ENCODE measurements at places on chromosomes 7 and 10. TPM values are rescaled to one million over a fixed set of nuclear protein-coding genes. Genes with fewer than 3 reads are reported as not detected.

Gene C10orf62
- not detected for total RNA-seq

Gene DPYSL4
- total RNA-seq, result 2.5 TPM

Gene LRWD1
- 32.7 TPM for total RNA-seq

Gene RBP3
- not detected for total RNA-seq

Gene OR2A1
- total RNA-seq, result 0.17 TPM

DNA sequence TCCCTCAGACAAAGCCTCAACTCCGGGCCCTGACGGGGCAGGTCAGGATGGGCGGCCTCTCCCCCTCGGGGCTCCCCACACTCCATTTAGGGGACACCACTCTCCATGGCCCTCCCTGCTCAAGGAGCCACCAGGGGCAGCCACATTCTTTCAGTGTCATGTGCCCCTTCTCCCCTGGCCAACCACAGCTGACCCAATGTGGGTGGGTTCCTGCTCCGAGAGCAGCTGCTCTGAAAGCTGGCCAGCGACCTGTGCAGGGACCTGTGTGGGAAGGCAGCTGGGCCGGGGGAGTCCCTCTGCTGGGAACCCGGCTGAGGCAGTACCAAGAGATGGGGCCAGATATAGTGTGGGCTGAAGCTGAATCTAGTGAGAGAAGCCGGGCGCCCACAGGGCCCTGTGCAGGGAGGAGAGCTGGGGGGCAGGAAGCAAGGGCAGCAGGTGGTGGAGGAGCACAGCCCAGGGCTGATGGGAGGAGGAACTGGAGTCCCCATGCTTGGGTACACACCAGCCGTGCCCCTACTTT lies 40.6 kb upstream of the NPFFR1 start:
- no peak for DNase-seq

DNA sequence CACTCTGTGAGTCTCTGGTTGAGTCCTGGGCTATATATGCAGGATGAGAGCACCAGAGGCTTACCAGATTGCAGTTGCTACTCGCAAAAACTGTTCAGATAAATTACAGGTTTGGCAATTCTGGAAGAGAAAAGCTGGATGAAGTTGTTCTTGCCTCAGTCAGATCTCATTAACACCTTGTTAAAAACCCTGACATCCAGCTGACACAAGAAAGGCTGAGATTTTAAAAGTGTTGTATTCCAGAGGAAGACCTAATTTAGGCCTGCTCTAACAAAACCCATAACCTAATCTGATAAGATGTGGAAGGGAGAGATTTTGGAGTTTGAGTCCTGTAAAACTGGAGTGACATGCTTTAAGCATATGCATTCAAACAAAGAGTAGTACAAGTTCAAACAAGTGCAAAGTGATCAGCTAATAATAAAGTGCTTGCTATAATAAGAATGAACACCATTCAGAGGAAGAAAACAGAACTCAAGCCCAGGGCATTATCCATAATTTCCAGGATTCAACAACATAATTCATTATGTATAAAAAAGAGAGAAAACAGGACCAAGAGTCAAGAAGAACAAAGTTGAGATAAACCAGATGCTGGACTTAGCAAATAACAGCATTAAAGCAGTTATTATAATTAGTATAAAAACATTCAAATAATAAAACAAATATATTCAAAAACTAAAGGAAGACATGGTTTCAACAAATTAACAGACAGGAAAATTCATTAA lies 135.5 kb downstream of the CD36 start:
- no peak for DNase-seq

GRCh38 chr7:148962440-148962822 lies 65.9 kb downstream of the PDIA4 start:
- DNase-seq, result no peak

- no peak for DNase-seq
Measured at GRCh38 chr10:57992321-57993077, 275.2 kb downstream of the IPMK start.

DNA sequence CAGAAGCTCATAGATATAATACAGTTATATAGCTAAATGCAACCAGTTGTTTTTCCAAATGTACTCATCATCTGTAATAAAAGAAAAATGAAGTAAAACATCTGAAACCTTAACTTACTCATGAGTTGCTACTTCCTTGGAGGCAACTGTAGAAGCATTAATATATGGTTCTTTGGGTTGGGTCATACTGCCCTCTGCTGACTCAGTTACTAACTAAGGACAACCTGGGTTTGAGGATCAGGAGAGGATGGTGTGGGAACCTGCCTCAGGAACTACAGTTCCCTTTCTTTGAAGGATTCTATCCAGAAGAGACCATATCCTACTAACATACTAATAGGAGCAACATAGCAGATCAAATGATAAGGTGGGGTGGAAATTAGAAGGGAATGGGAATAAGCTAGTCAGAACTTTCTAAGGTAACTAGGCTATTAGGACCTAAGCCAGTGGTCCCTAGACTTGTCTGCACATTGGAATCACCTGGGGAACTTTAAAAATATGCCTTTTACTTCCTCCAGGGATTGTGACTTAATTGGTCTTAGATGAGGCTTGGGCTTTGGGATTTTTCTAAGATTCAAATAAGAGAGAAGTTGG lies 20.7 kb downstream of the COX15 start:
- no peak for DNase-seq

DNA sequence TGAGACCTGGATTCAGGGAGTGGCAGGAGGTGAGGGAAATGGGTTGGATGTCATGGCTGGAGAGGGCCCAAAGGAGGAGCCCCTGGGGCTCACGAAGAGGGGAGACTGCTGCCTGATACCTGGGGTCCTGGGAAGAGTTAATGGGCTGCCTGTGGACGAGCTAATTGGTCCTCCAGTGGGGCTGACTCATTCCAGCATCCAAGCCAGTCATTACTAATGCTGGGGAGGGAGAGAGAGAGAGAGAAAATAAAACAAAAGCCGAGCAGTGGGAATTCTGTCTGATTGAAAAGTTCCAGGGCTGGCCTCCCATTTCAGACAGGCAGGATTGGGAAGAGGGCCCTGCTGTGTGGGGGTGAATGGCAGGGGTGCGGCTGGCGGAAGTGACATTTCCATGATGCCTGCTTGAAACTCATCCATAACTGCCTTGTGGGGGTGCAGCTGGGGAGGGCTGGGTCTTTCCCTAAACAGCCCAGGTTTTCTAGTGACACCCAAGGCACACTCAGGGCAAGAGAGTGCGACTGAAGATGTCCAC lies 297.8 kb downstream of the RPS24 start:
- peak; percentile 90 for DNase-seq

- DNase-seq, result peak; percentile 72
Measured at GRCh38 chr10:122297583-122297982, 26.5 kb downstream of the BTBD16 start.

GRCh38 chr7:132004529-132004928 lies 448.1 kb upstream of the PODXL start:
- no peak for DNase-seq

- DNase-seq, result no peak
Measured at GRCh38 chr7:117666031-117666430, 186.2 kb downstream of the CFTR start.

DNA sequence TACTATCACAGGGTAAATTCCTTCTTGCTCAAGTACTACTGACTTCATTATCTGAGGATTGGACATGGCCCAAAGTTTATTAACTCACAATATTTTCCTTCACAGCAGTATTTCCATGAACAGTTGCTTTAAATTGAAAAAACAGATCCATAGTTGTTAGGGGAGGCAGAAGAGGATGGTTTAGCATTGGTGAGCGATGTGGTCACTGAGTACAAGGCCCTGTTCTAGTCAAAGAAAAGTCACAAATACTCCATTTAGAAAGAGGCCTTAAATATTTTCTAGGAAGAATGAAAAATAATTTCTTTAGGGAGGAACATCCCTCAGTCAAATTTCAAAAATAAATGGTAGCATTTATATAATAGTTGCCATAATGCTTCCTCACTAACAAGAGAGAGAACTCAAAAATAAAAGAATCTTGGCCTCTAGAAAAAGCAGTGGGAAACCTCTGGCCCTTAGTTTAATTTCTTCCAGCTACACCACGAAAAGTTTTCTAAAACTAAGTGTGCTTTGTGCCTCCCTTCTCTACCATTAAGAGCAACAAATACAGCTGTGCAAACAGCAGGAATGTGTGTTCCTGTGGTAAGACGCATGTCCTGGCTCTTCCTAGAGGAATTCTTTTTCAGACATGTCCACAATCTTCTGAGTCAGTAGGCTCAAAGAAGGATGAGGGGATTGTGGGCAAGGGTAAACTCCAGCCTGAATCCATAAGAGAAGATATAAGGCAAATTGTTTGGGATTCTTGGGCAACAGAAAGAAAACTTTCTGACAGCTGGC lies 105.7 kb downstream of the HOXA1 start:
- DNase-seq, result no peak

DNA sequence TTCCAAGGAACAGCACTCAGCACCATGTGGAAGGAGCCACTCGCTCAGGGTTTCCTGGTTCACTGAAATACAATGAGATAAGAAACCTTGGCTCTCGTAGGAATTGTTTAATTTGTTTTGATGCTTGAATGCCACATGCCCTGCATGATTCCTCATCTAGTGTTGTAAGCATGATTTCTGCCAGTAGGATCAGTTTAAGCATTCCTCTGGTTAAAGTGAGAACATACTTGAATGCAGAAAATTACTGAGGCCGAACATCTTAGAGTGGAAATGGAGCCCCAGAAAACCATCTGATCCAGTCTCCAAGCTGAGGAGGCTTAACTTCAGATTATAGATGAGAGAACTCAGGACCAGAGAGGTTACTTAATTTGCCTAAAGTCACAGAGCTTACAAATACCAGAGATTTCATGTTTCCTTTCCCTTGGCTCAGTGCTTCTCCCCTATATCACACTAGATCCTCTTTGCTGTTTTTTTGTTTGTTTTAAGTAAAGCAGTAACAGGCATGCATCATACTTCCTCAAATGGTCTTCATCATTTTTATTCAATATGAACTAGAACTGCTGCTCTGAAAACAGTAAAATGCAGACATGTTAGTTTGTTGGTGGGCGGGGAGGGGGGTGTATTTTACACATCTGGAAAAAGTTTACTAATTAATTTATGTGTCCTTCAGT lies 125.1 kb downstream of the ADAM12 start:
- DNase-seq, result no peak
